ENCODE measurements at places on chromosomes 1 and 21. TPM values are rescaled to one million over a fixed set of nuclear protein-coding genes. Genes with fewer than 3 reads are reported as not detected.

SHISAL2A gene
- not detected for total RNA-seq

FAM151A gene
- total RNA-seq: not detected

DYNLT5 gene
- not detected for total RNA-seq

KRTAP22-2 gene
- total RNA-seq: not detected

THEM4 gene
- total RNA-seq: 32.3 TPM

TLR5 gene
- 0.04 TPM for total RNA-seq

PLXNA2 gene
- total RNA-seq: 6.7 TPM

TMEM82 gene
- total RNA-seq: not detected

NR0B2 gene
- total RNA-seq: not detected

KRTAP13-3 gene
- total RNA-seq: not detected

LYPD8 gene
- 0.56 TPM for total RNA-seq

TTC22 gene
- not detected for total RNA-seq

SYPL2 gene
- total RNA-seq: 0.30 TPM

HMGN2 gene
- total RNA-seq: 636 TPM

ERG gene
- total RNA-seq: not detected

PTCH2 gene
- total RNA-seq: 0.04 TPM

UBQLN4 gene
- 38.4 TPM for total RNA-seq

CDK11A gene
- total RNA-seq: 38.4 TPM

NUF2 gene
- total RNA-seq: 64.6 TPM

TENT5C gene
- under 0.01 TPM for total RNA-seq

SLAMF9 gene
- total RNA-seq: 1.8 TPM

LAX1 gene
- total RNA-seq: not detected

OLFML2B gene
- total RNA-seq: 0.16 TPM

TINAGL1 gene
- 421 TPM for total RNA-seq

PEX19 gene
- total RNA-seq: 43.5 TPM

LCE1E gene
- not detected for total RNA-seq

GIPC2 gene
- total RNA-seq: not detected

NR1I3 gene
- not detected for total RNA-seq

SH2D5 gene
- total RNA-seq: 1.7 TPM

GPR161 gene
- 8.9 TPM for total RNA-seq

OR2L13 gene
- not detected for total RNA-seq

TTC39A gene
- 1.6 TPM for total RNA-seq

HHIPL2 gene
- 1.6 TPM for total RNA-seq

OXCT2 gene
- 14.4 TPM for total RNA-seq

WLS gene
- total RNA-seq: 32.0 TPM

PGLYRP4 gene
- not detected for total RNA-seq

CEP104 gene
- total RNA-seq: 32.8 TPM

PLA2G2F gene
- total RNA-seq: not detected

NBPF6 gene
- 1.8 TPM for total RNA-seq

OLIG2 gene
- total RNA-seq: 3.8 TPM

GBP2 gene
- 16.2 TPM for total RNA-seq

All from A375 (cell line).